SHP77 (cell line): ENCODE measurements at places on chromosomes 2 and 18.

- DNase-seq = no peak
These were observed 739 bp downstream of the PKDCC start for GRCh38 chr2:42048299-42049220.

DNA sequence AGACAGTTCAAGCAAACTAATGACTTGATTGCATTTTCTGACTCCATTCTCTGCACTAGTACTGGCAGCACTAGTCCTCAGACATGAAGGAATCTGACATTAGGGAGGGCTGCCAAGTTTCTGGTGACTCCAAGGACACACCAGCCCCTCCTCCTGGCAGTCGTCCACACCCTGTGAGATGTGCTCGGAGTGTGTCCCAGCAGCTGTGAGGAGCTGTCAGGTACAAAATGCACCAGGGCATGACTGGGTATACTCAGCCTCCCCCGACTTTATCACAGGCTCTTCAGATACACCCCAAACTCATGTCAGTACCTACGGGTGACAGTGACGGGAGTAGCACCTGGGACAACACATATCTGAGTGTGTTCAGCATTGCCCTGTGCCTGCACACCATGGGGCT lies 43.1 kb downstream of the EDAR start:
- DNase-seq = no peak

DNA sequence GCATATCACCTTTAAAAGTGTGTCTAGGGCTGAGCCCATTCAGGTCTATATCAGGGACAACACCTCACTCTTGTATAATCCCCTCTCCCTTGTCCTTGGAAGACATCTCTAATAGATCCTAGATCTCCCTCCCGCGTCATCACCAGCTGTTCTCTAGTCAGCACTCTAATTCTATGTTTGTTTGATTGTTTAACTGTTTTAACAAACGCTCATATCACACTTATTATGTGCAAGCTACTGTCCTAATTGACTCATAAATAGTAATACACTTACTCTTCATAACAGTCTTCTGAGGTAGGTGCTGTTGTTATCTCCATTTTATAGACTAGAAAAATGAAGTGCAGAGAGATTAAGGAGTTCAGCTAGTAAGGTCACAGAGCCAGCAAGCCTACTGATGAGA lies 1.6 kb upstream of the ERMN start:
- DNase-seq = no peak

GRCh38 chr2:164964700-164965099 lies 9.4 kb upstream of the SLC38A11 start:
- DNase-seq = no peak

DNA sequence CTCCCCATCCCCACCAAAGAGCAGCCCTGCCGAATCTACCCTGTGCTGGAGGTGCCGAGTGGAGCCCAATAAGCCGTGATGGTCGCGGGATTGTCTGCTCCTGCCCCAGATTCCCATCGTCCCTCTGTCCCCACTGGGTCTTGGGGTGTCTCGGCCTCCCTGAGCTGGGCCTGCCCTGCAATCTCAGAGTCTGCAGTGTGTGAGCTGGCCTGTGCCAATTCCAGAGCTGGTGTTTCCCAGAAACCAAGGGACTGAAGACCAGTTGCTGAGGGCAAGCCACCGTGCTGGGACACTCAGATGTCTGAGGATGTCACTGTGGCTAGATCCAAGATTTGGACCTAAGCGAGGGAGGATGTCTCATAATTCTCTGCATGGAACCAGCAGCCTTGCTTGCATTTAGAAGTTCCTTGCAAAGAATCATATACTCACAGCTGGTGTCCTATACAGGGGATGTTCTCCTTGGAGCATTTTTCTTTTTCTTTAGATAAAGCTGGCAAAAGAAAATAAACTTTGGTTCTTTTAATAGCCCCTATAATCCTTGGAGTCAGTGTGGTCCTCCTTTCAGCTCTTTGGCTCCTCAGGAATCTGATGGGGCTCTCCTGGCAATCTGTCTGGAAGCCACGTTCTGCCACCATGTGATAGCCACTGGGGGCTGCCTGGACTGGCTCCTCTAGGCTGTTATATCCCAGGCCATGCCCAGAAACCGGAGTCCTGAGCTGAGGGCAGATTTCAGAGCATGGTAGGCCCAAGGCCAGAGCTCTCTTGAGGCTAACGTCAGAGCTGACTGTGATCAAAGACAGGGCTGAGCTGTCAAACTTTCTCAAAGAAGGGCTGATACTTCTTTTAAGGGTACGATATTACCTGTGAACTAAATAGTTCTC lies 140.1 kb upstream of the HAAO start:
- DNase-seq = no peak

GRCh38 chr2:202545931-202546330 lies 88.8 kb upstream of the FAM117B start:
- DNase-seq = no peak
